NCI-H748 treated with DMSO at 0.1 percent for 48 hours (cell line): ENCODE measurements at places on chromosomes 7 and 10.

GRCh38 chr10:73908853-73909539 lies 1.9 kb upstream of the PLAU start:
- DNase-seq = no peak

GRCh38 chr7:139709485-139709884 lies 68.3 kb downstream of the HIPK2 start:
- DNase-seq = no peak

DNA sequence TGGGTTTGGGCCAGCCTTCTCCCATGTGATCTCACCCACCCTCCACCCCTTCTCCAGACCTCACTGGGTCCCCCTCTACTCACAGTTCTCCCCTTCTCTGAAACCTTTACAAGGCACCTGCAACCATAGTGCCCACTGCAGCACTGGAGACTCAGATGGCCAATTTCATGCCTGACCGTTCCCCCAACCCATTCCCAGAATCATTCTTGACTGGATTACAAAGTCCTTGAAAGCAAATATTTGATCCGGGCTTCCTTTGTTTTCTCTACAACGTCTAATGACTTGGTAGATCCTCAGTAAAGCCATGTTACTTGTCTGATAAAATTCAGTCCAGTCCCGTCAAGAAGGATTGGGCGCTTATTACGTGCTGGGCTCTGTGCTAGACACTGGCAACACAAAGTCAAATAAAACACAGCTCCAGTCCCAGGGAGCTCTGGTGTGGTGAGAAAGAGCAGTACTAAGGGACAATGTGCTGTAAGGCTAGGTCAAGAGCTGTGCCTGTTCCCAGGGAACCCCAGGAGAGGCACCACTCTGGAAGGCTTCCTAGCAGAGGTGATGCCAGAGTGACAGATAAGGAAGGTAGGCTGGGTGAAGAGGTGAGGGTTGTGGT lies 36.5 kb downstream of the SH3PXD2A start:
- no peak for DNase-seq

DNA sequence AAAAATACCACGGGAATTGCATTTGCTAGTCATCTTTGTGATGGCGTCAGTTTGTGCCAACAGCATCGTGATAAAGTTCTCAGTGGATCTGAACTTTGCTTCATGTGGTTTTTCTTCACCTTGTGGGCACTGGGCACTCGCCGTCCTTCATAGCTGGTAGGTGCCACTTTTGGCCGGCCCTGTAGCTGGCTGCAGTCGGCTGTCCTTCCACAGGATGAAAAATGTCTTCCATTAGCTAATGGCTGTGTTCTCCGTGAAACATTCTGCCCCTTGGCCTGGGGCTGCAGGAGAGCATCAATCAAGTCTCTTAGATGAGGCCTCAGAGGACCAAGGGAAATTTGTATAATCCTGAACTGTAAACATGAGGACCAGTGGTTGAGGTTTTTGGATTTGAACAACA lies 145.3 kb downstream of the DYNC1I1 start:
- no peak for DNase-seq

DNA sequence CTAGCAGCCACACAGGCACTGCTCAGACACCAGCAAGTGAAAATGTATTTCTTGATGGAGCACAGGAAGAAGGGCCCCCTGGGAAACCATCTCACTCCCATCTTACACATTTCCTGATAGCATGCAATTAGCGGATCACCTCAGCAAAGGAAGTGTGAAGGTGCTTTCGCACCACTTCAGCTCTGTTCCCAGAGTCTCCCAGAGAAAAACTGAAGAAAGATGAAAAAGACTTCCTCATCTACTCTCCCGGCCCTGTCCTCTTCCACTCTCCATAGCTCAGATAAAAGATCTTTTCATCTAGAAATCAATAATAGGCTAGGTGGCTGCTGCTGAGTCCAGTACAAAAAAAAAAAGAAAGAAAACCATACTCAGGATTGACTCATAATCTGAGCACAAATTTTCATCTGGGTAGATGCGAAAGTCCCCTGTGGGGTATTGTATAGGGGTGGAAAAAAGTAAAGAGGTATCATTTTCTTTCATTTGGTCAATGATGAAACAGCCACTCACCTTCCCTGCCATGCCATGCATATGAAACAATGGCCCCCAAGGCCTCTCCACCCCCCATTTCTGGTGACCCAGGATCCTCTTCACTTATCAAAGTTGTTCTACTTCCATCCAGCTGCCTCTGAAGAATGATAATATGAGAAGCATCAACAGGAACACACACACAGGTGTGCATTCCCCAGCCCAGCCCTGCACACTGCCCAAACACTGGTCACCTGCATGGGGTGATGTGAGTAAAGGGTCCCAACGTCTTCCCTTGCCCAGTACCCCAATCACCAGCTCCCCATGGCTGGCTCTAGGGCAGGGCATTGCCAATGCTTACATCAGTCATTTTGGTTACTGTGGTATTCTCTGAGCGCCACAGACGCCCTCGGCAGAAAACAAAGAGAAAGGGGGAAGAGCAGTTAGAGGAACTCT lies 48.8 kb upstream of the DGKI start:
- DNase-seq = no peak

DNA sequence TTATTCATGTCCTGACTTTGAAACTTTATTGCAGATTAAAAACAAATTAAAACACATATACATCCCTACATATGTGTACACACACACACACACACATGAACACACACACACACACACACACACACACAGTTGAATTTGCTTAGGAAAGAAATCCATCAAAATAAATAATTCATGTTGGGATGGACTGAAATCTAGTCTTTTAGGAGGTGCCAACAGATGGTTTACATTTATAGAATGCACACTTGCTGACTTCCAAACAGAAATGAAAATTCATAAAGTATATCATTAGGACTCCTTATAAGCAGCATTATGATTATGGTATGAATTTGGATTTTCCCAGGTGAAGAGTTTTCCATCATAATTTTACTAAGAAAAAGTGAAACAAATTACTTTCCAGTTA lies 270.5 kb upstream of the ETV1 start:
- no peak for DNase-seq

DNA sequence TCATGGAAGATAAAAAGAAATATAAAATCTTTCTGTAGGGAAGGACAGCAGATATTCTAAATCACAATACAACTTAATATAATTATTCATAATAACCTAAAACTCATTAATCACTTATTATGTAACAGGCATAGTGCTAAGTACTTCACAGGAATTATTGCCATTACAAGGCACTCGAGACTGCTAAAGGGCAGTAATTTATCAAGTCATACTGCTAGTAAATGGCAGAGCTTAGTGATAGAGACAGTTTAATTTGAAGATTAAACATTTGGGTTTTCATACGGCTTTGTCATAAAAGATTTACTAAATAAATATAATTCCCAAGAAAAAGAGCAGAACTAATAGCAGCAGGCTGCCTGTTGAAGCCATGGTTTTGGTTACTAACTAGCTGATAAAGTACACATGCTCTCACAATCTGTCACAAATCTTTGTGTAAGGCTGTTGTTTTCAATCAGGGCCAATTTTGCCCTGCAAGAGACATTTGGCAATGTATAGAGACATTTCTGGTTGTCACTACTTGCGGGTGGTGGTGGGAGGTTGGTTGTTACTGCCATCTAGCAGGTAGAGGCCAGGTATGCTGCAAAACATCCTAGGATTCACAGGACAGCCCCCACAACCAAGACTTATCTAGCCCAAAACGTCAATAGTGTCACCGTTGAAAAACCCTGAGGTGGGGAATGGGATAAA lies 233.3 kb upstream of the CACNA2D1 start:
- no peak for DNase-seq

GRCh38 chr7:5077740-5078139 lies 32.1 kb downstream of the RBAK start:
- DNase-seq = no peak

GRCh38 chr7:6205971-6206660 lies 66.3 kb downstream of the CYTH3 start:
- DNase-seq = no peak

DNA sequence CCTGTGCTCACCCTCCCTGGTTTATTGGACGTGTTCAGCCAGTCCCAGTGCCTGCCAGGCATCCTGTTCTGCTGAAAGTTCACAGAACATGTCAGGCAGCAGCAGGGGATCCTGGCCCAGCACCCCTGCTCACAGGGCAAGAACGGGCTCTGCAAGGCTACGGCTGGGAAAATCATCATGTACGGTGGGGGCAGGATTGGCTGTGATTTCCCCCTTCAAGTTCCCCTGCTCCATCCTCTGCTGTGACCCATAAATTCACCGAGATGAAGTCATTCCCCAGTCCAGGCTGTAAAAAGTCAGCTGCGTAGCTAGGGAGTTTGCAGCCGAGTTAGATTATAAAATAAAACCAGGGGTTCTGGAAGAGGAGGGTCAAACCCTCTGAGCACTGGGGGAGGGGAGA lies 484.1 kb upstream of the ZMIZ1 start:
- no peak for DNase-seq

DNA sequence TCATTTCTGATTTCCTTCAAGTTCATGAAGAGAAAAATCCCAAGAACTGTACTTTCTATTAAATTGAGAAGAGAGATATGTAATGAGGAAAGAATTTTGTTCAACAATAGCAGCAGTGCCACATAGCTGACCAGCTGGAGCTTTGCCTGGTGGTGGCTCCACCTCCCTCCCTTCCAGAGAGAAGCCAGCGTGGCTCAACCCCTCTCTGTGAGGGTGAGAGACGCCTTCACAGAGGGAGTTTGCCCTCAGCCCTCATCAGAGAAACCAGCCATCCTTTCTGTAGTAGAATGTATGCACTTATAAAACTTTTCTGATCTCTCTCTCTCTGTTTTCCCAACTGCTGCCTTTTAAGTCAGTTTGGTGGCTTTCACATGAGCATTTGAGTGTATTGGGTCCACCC lies 20.5 kb upstream of the COL1A2 start:
- no peak for DNase-seq

GRCh38 chr10:44724415-44725174 lies 186.5 kb upstream of the TMEM72 start:
- no peak for DNase-seq

- DNase-seq = no peak
Measured at GRCh38 chr10:20181434-20181833, 365.2 kb downstream of the PLXDC2 start.

DNA sequence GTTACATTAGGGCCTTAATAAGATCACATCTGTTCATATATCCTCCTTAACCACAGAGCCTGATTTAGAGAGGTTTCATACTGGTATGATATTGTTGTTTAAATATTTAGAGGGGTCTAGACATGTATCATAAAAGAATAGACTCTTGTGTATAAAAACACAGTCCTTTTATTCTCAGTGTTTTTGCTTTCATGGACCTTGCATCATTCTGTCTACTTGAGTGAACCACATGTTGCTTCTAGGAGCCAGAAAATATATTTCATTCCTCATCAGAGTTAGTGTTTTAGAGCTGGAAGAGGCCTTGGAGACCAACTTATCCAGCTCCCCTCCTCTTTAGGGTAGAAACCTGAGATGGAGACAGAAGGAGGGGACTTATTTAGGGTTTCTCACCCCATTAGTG lies 312.8 kb downstream of the LRMDA start:
- no peak for DNase-seq

DNA sequence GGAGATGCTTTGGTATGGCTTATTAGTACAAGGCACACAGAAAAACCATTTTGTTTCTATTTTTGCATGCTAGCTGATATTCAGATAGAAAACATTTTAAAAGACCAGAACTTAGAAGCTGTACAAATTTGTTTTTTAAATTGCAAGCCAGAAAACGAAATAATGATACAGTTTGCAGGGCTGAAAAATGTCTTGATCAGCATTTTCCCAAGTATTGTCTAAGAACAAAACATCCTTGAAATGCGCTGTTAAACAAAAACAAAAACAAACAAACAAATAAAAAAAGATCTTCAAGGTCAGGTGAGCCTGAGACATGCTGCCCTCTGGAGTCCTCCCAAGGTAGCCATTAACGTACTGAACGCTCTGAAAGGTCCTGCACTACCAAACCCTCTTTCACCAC lies 98.3 kb downstream of the VIM start:
- DNase-seq = no peak

GRCh38 chr10:70573599-70574506 lies 28.7 kb downstream of the PRF1 start:
- DNase-seq = no peak

GRCh38 chr10:85604884-85605283 lies 761.7 kb downstream of the GRID1 start:
- no peak for DNase-seq

DNA sequence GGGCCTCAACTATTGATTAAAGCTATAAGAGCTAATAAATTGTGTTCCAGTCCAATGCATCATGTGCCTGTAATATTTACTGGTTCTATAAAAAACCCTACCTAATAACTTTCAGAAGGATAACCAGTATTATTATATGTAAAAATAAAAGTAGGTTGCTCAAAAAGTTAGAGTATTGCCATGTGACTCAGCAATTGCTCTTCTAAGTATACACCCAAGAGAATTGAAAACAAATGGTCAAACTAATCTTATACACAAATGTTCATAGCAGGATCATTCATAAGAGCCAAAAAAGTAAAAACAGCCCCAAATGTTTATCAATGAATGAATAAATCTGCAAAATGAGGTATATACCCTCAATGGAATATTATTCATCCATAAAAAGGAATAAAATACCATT lies 89.5 kb upstream of the TES start:
- DNase-seq = no peak

DNA sequence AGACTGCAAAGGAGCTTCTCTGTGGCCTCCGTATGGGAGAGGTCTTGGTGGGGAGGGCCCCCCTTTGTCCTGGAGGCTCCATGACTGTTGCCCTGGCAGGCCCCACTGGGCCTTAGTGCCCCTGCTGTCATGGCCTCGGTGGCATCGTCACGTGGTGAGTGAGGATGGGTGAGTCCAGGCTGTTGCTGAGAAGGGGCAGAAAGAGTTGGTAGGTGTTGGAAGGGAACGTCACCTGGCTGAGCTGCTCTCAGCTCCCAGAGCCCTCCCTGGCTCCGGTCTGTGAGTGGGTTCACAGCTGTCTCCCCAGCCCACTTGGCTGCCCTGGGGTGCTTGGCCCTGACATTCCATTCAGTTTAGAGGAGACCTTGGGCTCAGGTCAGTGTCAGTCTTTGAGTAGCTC lies 16.1 kb downstream of the SFRP5 start:
- DNase-seq = no peak

- no peak for DNase-seq
Measured at GRCh38 chr7:132075515-132075914, 500.8 kb downstream of the PLXNA4 start.
